ENCODE measurements at places on chromosomes 6 and 20.

DNA sequence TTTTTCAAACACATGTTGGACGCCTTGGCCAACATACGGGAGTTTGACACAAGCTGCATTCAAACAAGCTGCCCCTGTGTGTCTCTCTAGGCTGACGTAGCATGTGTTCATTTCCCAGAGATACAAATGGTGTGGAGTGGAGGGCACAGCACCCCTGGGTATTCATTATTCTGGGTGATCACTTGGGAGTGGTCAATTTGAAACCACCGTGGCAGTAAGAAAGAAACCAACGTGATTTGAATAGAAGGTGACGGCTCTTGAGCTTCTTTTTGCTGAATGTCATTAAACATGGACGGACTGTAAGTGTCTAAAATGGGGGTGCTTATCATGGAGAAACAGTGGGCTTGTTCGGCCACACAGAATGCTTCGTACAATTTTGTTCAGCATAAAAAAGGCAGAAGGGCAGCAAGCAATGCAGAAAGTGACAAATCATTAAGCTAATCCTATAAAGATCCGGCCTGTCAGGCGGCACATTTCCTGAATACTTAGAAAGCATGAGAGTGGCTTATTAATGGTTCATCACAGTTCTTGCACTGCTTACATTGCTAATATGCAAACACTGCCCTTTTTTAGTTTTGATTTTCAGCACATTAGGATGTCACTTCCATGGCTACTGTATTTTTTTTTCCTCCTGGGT is 1261.9 kb upstream of the CITED2 start:
- no peak for DNase-seq

- DNase-seq: no peak
Observed at GRCh38 chr6:90759664-90760063, 172.8 kb upstream of the MAP3K7 start.

- DNase-seq: no peak
Observed at GRCh38 chr6:148831531-148831930, 84.7 kb downstream of the UST start.

DNA sequence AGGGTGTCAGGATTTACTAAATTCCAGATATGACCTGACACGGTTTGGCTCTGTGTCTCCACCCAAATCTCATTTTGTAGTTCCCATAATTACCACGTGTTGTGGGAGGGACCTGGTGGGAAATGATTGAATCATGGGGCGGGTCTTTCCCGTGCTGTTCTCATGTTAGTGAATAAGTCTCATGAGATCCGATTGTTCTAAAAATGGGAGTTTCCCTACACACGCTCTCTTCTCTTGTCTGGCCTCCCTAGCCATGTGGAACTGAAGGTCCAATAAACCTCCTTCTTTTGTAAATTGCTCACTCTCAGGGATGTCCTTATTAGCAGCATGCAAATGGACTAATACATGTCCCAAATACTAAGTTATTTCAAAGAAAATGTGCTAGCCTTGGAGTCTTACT is 121.1 kb downstream of the CENPW start:
- DNase-seq: no peak

DNA sequence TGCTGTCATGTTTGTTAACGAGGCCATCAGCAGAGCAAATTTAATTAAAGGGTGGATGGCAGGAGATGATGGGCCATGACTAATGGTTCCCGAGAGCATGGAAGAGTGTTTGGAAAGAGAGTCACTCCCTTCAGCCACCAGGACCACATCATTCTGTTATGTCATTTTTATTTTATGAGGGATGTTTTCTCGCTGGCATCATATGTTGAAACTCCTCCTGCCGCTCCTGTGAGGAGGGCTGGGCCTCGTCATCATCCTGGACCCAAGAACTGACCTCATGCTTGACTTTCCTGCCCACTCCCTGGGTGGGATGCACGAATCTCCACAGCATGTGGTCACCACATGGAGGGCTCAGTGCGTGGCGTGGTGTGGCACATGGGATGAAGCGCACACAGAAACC is 86.4 kb upstream of the FRMD1 start:
- DNase-seq: no peak

DNA sequence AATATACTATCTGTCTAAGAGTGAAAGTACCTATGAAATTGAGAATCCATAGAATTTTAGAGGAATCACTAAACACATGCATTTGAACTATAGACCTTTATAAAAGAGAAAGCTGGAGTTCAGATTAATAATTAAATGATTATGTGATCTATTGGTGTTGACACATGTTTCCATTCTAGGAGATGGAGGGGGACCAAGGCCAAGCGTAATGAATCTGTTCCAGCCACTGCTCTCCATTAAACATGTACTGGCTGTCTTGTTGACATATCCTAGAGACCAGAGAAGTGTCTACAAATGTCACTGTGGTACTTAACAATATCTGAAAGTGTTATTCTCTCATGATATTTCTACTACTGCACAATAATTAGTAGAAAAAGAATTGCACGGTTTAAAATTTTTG is 432.4 kb downstream of the BMP2 start:
- no peak for DNase-seq

DNA sequence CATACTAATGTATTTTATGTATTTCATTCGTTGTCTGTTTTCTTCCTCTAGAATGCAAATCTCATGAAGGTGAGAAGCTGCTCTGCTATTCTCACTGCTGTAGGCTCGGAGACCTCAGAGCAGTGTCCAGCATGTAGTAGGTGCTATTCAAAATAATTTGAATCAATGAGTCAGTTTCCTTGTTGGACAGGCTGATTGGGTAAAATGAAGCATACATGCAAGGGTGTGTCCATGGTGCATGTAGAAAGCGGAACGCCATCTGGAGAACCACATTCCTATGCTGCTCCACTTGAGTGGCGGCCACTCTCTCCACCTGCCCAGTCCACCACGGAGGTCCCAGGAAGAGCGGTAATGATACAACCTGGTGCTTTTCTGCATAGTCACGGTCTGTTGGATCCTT is 412.1 kb downstream of the QKI start:
- no peak for DNase-seq

DNA sequence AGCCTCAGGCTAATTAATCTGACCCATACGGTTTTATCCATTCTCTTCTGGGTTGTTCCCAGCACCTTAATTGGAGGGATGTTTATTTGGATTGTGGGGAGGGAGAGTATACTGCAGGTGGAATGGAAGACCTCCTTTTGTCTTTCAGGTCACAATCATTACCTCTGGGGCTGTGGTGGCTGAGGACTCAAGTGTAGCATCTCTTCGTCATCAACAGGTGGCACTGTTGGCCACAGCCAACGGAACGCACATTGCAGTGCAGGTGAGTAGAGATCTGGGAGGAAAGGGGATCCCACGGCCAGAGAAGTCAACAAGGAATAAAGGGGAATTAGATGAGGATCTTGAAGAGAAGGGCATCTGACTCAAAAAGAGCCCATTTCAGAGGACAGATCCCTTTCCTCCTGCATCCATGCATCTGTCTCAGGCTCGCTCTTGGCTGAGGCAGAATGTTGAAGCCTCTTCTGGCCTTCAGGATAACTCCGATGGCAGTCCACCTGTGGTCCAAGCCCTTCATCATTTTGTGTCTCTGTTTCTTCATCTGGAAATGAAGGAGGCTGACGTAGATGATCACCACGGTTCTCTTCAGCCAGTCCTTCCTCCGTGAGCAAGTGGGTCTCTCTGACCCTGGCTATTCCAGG is 3.2 kb upstream of the DEF6 start:
- no peak for DNase-seq

- no peak for DNase-seq
Observed at GRCh38 chr6:33757906-33758305, 11.2 kb upstream of the IP6K3 start.

- DNase-seq: no peak
Observed at GRCh38 chr6:75631859-75632635, 30.4 kb downstream of the SENP6 start.

DNA sequence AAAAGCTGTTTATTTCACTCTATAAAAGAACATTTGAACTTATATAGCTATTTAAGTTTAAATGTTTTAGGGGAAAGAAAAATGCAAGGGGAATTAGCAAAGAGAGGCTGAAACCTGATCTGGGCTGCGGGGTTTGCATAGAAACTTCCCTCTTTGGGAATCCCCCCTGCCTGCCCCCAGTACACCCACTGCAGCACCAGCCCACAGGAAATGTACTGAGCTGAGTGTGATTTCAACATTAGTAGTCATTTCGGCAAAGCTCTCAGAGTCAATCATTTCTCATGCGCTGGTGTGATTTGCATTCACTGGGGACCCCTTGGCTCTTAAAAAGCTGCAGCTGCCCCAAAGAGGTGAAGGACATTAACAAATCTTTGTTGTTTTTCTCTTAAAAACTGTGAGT is 859.4 kb downstream of the MAFB start:
- no peak for DNase-seq

DNA sequence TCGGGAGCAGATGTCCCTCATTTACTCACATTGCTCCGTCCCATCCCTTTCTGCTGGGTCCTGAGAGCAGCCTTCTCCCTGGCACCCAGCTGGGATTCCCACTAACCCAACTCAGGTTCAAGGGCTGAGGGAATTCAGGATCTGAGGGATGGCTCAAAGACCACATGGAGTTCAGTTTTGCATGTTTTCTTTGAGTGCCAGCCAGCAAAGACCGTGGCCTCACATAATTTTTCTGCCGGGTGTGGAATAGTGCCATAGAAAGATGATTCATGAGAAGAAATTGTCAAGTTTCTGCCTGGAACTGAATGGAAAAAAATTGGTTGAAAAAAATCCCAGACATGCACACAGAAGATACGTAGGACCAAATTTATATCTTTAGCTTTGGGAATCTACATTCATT is 168.6 kb downstream of the CD83 start:
- no peak for DNase-seq

- DNase-seq: no peak
Observed at GRCh38 chr6:125853168-125853567, 62.4 kb downstream of the NCOA7 start.

- no peak for DNase-seq
Observed at GRCh38 chr6:116482780-116483179, 21.6 kb downstream of the CALHM6 start.

- DNase-seq: no peak
Observed at GRCh38 chr20:59055302-59055701, 12.7 kb upstream of the PRELID3B start.

DNA sequence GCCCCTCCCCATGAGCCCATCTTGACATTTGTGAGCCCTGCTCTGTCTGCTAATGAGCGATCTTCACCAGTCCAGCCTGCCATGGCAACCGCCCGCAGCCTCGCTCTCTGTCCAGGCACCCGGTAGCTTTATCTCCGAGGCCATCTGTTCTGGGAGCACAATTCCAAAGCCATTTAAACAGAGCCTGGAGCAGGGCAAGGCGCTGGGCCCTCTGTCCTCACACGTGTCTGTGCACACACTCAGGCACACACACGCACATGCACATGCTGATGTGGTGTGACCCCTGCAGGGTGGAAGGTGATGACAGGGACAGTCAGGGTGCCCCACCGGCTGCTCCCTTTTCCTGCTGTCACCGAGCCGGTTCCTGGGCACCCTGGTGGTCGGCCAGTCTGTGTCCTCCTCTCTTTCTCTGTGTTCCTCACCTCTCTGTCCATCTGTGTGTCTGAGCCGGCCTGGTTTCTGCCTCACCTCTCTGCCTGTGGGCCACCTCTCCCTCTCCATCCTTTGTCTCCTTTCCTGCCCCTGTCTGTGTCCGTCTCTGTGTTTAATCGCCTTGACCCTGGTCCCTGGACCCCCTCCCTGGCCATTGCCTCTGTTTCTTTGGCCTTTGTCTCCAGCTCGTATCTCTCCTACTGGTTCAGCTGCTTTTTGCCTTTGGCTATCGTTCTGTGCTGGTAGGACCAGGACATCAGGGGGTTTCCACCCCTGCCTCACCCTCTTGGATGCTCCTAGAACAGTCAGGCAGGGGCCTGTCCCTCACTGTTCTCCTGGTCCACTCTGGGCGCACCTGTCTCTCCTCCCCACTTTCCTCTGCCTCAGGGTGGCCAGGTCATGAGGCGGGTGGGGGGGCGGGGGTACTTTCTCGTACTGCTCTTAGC is 8.8 kb upstream of the MYT1 start:
- DNase-seq: no peak

- DNase-seq: no peak
Observed at GRCh38 chr6:134455319-134455718, 137.4 kb upstream of the SGK1 start.

DNA sequence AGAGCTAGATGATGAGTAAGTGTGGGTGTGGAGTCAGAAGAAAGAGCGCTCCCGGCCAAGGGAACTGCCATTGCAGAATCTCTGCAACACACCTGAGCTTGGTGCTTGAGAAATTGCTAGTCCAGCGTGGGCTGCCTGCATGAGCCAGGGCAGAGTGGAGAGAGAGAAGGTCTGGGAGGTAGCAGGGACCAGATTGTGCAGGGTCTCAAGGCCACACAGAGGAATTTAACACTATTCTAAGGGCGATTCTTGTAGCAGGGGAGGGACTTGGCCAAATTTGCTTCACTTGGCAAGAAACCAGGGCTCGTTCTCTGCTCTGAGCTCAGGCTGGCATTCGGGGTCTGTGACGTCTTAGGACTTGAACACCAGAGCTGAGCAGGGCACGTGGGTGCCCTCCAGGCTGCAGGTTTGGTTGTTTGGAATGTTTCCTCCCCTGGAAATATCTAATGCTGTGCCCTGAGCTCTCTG is 53.5 kb downstream of the BCAS4 start:
- DNase-seq: no peak

DNA sequence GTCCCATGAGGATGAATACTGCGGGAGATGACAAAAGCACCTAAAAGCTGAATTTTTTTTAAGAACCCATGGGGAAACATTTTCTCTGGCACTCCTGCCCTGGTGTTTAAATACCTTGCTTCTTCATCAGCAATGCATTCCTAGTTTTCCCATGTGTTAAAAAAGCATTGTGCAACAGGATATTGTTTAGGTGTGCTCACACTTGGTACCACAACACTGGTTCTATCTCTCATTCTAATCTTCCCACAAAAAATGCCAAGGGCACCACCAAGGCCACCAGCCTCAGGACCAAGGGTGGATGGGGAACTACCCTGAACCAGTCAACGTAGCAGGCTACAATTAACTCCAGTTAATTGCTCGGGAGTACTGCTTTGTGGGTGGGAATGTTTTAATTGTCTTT is 50.9 kb downstream of the ALDH5A1 start:
- no peak for DNase-seq

- no peak for DNase-seq
Observed at GRCh38 chr6:29925321-29925720, 17.0 kb upstream of the HLA-A start.

- no peak for DNase-seq
Observed at GRCh38 chr20:63246490-63247288, 7.6 kb downstream of the NKAIN4 start.

- DNase-seq: no peak
Observed at GRCh38 chr20:33837096-33837830, 26.1 kb downstream of the CHMP4B start.

DNA sequence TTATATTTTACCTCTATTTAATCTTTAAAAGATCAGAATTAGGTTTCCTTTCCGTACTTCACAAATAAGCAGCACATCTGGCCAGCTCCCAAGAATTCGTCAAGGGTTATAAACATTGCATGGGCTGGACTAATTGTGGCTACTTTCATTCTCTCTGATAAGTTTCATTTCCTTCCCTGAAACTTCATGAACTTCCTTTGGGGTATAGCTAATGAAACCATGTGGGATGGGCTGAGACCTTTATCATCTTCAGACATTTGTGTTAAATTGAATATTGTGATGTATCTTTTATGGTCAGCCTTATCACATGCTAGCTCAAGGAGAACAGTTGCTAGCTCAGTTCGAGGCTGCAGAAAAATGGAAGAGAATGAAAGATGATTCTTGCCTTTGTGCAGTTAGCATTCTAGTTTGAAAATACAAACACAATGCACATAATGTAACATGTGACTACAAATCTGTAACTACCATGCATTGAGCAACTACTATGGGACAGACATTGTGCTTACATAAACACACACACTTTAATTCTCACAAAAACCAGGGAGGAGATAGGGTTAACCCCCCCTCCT is 1.7 kb upstream of the GMPR start:
- DNase-seq: no peak

GRCh38 chr6:136723780-136724179 is 68.5 kb downstream of the MAP3K5 start:
- DNase-seq: peak; percentile 11

Measured in central memory CD8-positive, alpha-beta T cell (primary cell).